Right hindlimb (tissue), 1 donor: ENCODE measurements at places on chromosomes 11 and 22.

- DNase-seq: no peak
Observed at GRCh38 chr22:46993633-46994032, 231.2 kb downstream of the TBC1D22A start.

DNA sequence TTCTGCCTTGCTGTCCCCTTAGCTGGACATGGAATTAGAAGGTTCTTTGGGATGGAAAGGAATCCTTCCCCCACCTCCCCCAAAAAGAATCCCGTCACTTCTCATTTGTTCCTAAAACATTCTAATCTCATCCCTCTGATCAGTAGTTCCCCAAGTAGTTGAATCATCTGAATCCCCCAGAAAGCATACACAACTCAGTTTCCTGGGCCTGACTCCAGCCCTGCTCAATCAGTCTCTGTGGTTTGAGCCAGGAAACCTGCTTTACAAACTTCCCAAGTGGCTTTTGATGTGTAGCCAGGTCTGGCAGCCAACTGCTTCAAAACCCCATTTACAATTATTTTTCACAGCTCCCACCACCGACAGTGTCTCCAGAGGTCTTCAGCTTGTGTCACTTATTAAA lies 20.2 kb downstream of the C22orf31 start:
- no peak for DNase-seq

DNA sequence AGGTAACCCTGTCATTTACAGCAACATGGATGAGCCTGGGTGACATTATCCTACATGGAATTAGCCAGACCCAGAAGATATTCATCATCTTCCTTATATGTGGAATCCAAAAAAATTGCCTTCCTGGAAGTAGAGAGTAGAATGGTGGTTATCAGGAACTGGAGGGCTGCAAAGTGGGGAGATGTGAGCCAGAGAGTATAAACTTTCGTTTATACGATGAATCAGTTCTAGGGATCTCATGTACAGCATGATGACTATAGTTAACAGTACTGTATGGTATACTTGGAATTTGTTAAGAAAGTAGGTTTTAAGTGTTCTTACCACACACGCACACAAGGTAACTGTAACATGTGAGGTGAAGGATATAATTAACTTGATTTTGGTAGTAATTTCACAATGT lies 79.1 kb downstream of the TBC1D22A start:
- no peak for DNase-seq

DNA sequence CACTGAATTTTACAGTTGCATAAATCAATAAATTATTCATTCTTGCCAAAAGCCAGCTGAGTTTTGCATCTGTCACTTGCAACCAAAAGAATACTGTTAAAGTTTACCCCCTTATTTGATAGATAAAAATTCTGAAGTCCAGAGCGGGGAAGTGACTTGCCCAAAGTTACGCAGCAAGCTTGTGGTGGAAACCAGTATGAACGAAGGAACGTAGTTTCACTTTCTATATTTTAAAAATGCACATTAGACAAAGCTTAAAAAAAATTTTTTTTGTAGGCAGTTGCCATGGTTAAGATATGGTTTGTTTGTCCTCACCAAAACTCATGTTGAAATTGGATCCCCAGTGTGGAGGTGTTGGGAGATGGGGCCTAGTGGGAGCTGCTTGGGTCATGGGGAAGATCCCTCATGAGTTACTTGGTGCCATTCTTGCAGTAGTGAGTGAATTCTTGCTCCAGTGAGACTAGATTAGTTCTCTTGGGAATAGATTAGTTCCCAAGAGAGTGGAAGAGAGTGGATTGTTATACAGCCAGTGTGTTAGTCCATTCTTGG lies 46.3 kb upstream of the SEZ6L start:
- no peak for DNase-seq

DNA sequence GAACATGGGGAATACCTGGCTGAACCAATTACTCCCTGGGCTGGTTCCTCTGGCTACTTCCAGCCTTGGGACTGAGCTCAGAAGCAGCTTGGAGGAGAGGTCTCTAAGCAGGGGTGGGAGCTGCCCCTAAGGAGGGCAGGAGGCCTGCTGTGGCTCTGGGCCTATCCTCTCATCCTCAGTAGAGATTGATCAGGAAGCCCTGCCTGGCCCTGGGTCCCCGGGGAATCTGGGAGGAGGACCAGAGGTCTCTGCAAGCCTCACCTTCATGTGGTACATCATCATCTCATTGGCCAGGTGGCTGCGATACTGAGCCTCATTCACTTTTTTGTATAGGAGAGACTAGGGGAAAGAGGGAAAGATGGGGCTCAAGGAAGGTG lies 91.1 kb downstream of the PDE2A start:
- no peak for DNase-seq

DNA sequence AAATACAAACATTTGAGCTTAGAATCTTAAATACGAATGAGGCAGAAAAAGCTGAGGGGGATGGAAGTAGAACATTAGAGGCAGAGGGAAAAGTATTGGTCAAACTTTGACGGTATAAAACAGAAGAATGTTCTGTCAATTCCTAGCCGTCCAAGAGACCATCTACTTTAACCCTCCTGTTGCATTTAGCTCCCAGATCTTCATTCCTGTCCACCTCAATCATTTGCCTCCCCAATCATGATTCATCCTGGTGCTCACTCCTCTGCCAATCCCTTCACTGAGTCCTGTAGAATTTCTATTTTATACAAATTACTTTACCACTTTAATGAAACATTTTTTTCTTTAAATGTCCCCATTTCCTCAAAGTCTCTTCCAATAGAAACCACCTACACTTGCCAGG lies 28.2 kb downstream of the C2CD3 start:
- DNase-seq: no peak

GRCh38 chr11:68061508-68061907 lies 22.7 kb downstream of the TCIRG1 start:
- no peak for DNase-seq

DNA sequence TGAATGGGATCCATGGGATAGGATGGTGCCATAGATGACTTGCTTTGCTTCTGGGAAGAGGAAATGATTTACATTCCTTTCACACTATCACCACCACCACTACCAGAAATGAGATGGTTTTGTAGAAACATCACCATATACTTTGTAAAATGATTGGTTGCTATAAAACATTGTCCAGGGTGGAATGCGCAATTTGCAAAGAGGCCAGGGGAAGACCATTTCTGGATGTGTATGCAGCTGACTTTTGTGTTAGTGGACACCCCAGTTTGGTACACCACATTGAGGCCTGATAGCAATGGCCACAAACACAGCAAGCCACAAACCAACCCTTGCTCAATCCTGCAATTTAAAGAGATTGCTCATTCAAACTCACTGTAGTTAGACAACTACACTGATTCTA lies 56.7 kb upstream of the RCN1 start:
- DNase-seq: peak; percentile 39

DNA sequence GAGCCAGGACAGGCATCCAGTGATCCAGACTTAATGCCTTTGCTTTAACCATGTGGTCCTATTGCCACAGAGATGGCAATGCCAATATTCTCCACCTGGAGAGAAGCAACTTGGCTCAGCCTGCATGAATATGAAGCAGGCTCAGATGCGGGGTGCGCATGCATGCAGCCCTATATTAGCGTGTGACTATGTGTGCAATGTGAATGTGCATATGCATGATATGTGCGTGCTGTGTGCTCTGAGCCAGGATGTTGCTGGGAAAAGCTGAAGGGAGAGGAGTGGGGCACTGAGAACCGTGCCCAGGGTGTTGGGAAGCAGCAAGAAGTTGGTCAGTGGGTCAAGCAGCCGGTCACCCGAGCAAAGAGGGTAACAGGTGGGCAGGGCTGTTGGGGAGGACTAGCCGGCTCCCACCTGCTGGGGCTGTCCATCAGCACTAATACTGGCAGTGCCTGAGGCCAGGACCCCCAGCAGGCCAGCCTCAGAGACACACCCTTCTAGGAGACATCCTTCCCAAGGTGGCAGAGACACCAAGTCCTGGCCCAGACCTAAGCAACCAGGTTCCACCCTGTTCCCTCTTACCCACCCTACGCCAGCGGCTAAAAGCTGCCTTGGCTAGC lies 24.8 kb upstream of the MYOD1 start:
- DNase-seq: peak; percentile 36

- no peak for DNase-seq
Observed at GRCh38 chr11:44813401-44813800, 86.6 kb downstream of the TSPAN18 start.

GRCh38 chr22:35054064-35054463 lies 11.9 kb upstream of the ISX start:
- no peak for DNase-seq

DNA sequence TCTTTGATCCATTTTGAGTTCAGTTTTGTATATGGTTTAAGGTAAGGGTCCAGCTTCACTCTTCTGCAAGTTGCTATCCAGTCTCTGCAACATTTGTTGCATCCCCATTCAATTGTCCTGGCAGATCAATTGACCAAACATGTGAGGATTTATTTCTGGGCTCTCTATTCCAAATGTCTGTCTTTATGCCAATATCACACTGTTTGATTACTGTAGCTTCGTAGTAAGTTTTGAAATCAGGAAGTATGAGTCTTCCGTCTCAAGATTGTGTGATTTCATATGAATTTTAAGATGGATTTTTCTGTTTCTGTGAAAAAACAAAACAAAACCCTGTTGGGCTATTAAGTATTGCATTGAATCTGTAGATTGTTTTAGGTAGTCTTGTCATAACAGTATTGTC lies 17.0 kb downstream of the APLP2 start:
- DNase-seq: no peak

DNA sequence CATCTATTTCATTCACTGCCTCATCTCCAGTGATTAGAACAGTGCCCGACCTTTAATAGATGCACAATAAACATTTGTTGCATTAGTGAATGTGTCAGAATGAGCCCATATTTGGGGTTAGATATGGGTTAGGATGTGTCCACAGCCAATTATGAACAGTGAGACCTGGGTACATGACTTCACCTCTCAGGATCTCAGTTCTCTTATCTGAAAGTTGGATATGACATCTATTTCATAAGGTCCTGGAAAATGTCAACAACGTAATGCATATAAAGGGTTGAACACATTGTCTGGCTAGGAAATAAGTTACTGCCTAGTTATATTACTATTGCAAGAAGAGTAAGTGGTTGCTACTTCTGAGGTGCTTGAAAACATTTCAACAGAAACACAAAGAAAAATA lies 79.7 kb upstream of the LDLRAD3 start:
- DNase-seq: no peak

GRCh38 chr22:46113910-46114517 lies 36.3 kb upstream of the PPARA start:
- DNase-seq: no peak

- no peak for DNase-seq
Observed at GRCh38 chr11:13324141-13324540, 46.6 kb downstream of the BMAL1 start.

- peak; percentile 86 for DNase-seq
Observed at GRCh38 chr22:27537501-27537900, 264.1 kb downstream of the MN1 start.
